Endodermal cell (in vitro differentiated cells): ENCODE measurements at places on chromosomes 2 and 18. TPM values are rescaled to one million over a fixed set of nuclear protein-coding genes. Genes with fewer than 3 reads are reported as not detected.

CCL20 gene
- total RNA-seq = not detected in 3 replicates

DNA sequence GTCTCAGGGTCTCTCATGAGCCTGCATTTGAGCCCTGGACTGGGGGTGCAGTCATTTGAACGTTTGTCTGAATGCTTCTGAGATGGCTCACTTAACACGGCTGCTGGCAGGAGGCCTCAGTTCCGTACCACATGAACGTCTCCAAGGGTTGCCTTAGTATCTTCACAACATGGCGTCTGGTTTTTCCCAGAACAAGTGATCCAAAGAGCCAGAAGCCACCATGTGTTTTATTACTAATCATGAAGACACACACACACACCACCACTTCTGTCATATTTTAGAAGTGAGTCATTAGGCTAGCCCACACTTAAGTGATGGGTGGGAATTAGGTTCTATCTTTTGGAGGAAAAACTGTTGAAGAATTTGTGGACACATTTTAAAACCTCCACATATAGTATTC, 15.0 kb upstream of the MYO1B start:
- no peak for DNase-seq

DNA sequence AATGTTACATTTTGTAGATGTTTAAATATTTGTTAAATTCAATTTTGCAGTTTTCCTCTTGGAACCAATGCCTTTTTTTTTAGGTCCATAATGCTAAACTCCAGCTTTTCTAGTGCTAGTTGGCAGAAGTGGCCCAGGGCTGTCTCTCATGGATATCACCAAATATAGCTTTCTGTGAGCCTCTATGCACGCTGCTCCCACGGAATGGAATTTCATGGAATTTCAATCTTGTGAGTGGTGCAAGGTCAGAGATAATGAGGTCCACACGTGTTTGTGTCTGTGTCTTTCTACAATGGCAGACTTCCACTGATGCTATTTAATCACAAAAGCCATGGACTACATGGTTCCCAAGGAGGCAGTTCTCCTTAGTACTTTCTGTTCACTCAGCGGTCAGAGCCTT, 191.5 kb upstream of the PARD3B start:
- DNase-seq = no peak

- DNase-seq = peak; percentile 43
Observed at GRCh38 chr2:240963065-240963867, 35.2 kb upstream of the SNED1 start.
